ENCODE measurements at places on chromosomes 7 and 10. TPM values are rescaled to one million over a fixed set of nuclear protein-coding genes. Genes with fewer than 3 reads are reported as not detected.

Gene PLPP4
- not detected for total RNA-seq

DNA sequence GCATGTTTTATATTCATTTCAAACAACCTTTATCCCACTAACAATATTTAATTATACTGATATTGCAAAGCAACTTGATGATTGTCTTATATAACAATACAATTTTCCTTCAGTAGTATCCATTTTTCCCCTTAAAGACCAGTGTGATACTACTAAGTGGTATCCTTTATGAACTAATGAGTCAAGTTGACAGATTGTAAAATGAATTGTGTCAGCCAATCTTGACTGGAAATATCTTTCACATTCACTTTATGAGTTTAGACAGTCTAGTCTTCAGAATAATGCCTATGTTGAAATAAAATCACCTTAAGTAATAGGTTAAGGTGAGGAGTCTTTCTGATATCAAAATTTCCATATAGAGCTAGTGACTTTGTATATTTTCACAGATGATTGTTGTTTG lies 950.0 kb upstream of the CELF2 start:
- no peak for DNase-seq
- no peaks in the 10 kb centered on the region for H3K27me3 ChIP-seq
- no peak overlapping the region for H3K27ac ChIP-seq
- no peak overlapping the region for H3K4me3 ChIP-seq
- no peaks in the 10 kb centered on the region for H3K36me3 ChIP-seq

DNA sequence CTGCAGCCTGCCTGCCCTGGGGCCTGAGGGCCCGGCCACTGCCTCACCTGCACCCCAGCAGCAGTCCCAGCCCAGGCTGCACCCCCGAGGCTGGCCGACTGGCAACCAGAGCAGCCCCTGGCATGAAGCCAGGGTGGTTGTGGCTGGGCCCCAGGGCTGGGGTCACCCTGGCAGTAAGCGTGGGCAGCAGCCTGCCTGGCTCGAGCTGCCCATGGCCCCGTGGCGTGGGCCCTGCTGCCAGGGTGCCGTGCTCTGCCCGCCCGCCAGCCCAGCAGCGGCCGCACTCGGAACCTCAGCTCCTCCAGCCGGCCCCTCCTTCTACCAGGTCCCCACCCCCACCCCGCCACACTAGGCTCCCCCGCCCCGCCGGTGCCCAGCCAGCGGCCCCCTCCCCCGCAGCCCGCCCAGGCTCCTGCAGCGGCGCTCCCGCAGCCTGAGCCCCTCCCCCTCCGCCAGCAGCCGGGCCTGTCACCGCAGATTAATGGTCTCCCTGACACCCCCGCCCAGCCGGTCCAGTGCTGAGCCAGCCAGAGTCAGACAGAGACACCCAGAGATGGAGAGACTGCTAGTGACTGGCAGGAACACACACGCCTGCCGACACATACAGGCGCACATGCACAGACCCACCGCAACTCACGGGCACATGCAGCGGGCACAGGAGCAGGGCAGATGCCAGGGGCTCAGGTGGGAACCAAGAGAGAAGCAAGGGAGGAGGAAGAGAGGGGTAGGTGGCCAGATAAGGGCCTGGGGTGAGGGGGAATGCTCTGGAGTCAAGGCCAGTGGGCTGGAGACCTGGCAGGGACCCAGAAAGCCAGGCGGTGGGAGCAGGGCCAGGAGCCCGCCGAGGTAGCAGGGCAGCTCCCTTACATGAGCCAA lies 22.4 kb downstream of the KCNH2 start:
- H3K27me3 ChIP-seq, result peaks cover 33% of the 10 kb centered on the region
- no peak overlapping the region for H3K27ac ChIP-seq
- no peaks in the 10 kb centered on the region for H3K36me3 ChIP-seq
- DNase-seq, result no peak
- no peak overlapping the region for H3K4me3 ChIP-seq

DNA sequence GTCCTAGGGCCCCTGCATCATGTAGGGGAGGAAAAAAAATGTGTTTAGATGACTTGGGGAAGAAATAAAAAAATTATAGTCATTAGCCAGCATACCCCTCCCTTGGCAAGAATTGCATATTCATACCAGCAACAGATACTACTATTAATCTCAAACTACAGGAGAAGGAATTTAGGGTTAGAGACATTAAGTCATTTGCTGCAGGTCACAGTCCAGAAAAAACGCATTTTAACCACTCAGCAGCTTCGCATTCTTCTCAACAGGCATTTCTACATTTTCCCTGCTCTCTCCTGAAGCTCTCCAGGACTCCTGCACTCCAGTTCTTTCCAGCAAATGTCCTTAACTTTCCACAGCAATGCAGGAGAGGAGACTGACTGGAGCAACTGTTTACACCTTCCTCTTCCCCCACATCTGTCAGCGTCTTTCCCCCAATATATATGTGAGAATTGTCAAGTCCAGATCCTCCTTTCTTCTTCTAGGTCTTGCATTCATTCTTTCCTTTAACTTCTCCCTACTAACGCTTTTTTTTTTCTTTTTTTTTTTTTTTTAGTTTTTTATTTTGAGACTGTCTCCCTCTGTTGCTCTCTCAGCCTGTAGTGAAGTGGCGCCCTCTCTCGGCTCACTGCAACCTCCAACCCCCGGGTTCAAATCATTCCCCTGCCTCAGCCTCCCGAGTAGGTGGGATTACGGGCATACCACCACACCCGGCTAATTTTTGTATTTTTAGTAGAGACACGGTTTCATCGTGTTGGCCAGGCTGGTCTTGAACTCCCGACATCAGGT lies 35.6 kb downstream of the PRPS1L1 start:
- no peaks in the 10 kb centered on the region for H3K27me3 ChIP-seq
- H3K27ac ChIP-seq, result no peak overlapping the region
- no peaks in the 10 kb centered on the region for H3K4me1 ChIP-seq
- DNase-seq, result no peak

DNA sequence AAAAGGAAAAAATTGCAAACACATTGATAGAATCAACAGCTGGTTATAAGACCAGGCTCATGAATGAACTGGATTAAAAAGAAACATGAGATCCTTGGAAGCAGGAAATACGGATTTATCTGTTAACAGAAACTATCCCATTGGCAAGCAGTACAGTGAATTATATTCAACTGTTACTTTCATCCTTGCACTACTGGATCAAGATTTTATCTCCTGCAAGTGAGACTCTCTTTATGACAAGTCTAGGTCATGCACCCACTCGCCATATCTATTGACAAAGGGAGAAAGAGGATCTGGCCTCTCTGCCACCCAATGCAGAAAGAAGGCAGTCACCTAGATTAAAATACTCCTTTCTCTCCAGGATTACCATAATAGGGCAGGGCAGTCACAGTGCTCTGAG lies 41.4 kb downstream of the CSTF2T start:
- no peaks in the 10 kb centered on the region for H3K36me3 ChIP-seq
- H3K4me3 ChIP-seq, result no peak overlapping the region
- no peaks in the 10 kb centered on the region for H3K4me1 ChIP-seq
- no peak overlapping the region for H3K27ac ChIP-seq

Data from CD4-positive, alpha-beta T cell (primary cell).